ENCODE measurements at places on chromosomes 4 and X.

DNA sequence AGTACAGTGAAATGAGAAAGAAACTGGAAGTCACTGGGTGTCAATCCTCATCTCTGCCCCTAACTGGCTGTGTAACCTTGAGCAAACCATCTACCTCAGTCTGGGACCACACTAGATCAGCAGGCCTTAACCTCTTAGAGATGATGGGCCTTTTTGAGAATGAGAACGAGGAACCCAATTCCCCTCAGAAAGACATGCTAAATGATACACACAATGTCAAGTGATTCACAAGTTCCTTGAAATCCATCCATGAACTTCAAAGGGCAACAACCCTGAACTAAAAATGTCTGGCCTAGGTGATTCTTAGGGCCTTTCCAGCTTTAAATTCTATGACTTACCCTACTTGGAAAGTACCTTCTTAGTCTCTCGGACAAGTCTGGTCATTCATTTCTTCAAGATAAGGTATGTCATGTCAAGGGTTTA, 47.4 kb downstream of the ACSL4 start:
- DNase-seq, result no peak

- DNase-seq, result peak; percentile 36
Observed at GRCh38 chrX:153381684-153382532, 19.2 kb downstream of the PNMA6E start.

GRCh38 chr4:162700358-162700757, 466.3 kb downstream of the NAF1 start:
- no peak for DNase-seq

DNA sequence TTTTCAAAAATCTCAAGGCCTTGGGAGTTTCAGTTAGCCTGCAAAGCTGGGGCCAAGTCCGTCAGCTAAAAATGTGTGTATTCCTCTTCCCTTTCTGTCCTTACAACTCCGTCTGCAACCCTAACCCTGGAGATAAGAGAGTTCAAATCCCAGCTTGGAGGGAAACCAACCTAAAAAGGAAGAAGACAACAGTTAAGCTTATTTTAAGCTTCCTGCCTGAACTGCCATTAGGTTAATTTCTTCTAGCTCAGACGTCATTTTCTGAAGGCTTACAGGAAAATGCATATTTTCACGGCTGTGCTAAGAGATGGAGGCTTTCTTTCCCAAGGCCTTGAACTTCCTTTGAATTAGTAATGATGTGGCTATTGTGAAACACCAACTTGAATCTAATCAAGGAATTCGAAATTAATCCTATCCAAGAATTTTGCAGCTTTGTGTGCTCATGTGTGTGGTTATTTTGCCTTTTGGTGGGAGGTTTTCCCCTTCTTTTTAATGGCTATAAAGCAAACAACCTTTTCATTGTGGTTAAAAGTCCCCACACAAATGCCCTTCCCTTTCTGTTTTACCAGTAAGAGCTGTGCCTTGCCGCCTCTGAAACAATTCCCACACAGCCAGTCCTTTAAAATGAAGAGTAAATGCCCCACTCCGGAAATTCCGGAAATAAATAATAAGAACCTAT, 103.5 kb downstream of the IRF2 start:
- DNase-seq, result no peak

DNA sequence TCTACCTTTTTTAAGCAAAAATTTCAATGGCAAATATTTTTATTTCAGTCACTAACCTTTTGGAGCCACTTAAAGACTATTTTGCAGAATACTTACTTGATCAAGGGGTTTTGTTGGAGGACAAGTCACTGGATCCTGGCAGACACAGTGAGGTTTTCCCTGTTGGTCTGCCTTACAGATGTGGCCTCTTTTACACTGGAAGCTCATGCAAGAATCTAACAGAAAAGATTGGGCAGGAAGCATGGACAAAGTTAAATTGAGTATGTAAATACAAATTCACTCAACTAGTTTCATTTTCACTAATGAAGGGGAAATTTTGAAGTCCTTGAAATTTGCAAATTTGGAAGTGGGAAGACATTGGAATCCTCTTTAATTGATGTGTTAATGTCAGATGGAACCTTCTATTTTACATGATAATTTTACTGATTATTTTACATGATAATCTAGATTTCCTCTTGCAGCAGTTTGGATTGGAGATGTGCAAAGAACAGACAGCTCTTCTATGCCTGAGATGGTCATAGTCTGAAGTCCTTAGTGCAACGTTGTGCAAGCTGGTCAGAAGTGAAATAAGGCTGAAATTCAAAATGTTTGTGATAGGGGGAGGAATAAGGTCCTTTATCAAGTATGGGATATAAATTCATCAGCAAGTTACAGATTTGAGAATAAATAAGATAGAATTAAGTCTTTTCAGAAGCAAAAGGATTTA, 38.4 kb downstream of the SPARCL1 start:
- DNase-seq, result no peak

DNA sequence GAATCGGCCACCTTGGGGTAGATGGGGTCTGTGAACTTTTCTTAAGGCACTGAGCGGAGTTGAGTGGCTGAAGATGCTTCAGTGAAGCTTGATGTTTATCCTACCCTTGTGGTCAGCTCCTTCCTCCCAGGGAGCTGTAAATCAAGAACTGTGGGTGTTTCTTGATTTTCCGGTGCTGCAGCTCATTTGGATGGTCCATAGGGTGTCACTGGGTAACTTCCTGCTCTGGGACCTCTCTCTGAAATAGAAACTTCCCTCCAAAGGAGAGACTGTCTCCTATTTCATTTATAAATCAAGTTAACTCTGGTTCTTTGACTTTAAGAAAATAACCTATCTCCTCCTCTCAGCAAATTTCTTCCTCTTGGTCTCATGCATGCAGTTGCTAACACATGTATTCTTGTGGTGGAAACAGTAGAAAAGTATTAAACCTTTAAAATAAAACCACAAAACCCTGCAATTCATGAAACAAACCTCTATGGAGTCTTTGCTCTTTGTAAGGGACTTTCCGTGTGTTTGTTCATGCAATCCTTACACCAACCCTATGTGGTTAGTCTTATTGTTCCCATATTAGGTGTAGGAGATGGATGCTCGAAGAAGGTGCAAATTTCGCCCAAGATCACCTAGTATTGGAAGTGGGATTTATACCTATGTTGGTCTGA, 110.3 kb downstream of the SHROOM3 start:
- peak; percentile 32 for DNase-seq

DNA sequence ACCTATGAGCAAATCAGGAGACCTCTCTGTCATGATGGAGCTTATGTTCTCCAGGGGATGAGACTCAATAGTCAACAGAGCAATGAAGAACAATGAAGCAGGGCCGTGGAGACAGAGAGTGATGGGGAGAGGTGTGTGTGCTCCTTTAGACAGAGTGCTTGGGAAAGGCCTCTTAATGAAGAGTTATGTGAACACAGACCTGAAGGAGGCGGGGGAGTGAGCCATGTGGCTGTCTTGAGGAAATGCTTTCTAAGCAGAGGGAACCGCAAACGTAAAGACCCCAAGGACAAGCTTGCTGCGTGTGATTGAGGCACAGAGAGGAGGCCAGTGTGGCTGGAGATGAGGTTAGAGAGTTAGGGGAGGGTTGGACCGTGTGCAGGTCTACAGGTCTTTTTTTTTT, 53.1 kb downstream of the CHRNA9 start:
- DNase-seq, result peak; percentile 19

DNA sequence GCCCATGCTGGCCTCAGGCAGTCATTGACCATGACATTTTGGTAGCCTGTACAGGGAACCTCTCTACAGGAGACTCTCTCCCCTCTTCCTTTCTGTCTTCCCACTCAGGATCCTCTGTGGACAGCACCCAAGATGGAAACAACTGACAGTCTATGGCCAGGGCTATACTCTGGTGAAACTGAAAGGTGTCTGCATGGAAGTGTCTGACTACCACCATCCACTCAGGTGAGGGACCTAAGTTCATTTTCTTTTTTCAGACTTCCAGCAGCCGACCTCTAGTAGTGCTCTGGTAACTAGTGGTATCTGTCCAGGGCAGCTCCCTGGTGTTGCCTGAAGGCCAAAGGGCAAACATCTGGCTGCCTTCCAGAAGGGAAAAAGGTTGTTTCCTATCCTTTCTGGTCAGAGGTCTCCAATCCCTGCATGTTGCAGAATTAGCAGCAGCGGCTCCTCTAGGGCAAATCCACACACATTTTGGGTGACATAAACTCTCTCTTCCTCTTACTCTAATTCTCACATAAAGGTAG, 804.5 kb downstream of the C4orf33 start:
- no peak for DNase-seq

GRCh38 chrX:18676470-18676869, 4.6 kb upstream of the RS1 start:
- DNase-seq, result peak; percentile 32

DNA sequence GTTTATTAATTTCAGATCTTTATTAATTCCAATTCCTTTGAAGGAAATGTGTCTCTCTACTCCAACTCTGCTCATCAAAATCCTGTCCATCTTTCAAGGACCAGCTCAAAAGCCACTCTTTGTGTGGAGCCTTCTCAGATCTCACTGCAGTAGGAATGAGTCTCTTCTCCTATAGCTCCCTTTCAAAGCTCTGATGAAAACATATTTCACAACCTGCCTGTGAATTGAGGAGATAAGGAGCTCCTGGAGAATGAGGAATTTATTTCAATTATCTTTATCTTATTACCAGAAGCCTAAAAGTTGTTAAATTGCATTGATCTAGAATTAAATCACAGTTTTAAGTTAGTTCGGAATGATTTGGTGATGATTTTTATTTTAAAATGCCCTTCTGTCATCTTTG, 92.6 kb upstream of the TRPC3 start:
- DNase-seq, result no peak

DNA sequence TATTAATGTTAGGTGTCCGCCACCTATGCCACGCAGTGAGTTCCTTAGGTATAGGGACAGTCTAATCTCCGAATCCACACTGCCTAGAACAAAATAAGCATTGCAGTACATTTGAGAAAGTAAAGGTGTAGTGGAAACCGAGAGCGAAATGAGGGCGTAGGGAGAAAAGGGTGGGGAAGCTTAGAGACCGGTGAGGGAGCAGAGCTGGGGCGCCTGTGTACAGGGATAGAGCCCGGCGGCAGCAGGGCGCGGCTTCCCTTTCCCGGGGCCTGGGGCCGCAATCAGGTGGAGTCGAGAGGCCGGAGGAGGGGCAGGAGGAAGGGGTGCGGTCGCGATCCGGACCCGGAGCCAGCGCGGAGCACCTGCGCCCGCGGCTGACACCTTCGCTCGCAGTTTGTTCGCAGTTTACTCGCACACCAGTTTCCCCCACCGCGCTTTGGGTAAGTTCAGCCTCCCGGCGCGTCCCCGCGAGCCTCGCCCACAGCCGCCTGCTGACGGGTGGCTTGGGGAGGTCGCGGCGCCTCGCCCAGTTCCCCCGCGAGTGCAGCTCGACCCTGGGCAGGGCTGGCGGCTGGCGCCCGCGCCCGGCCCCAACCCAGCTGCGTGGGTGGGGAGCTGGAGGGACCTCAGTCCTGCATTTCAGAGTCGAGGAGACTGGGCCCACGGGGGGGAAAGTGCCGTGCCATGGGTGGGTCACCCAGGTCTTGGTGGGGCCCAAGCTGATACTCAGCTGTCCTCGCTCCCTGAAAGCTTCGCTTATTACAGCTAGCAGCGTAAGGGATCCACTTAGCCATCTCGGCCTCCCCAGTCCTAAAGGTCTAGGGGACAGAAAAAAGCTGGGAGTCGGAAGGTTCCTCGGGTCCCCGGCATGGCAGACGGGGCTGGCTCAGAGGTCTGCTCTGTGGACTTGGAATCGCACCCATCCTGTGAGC, at the start of gene ANXA3:
ANXA3 (plus strand) TSS at position 351 of the 932 bp plus-strand sequence. CDS start 2,704 bp downstream, outside the sequence.
- peak; percentile 57 for DNase-seq

GRCh38 chrX:150515801-150516200, 52.6 kb upstream of the MTM1 start:
- no peak for DNase-seq

DNA sequence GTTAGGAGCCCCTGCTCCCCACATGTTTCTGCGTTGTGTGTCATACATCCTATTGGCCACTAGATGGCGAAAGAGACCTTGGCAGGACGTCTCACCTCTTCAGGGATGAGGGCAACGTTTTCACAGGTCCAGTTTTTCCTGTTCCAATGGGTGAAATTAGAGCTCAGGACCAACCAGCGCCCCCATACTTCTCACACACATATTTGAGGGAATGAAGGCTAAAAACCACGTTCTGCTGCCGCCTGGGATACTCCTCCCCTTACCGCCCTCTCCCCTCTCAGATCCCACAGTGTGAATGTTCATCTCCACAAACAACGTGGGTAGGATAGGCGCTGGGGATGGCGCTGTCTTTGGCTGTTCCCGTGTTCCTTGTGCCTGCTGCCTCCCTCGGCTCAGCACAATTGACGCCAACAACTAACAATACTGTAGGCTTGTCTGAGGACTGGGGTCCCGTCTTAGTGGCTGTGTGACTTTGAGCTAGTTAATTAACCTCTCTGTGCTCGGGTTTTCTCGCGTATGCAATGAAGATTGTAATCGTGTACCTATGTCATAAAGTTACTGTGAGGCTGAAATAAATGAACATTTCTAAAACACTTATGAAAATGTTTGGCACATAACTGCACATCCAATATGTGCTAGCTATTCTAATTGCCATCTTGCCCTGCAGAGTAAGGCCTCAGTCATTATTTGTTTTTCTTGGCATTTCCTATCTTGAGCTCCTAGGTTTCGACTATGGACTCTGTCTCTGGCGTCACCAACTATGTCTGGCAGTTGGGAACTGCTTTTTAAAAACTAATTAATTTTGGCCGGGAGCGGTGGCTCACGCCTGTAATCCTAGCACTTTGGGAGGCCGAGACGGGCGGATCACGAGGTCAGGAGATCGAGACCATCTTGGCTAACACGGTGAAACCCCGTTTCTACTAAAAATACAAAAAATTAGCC, 181.3 kb upstream of the STK26 start:
- DNase-seq, result peak; percentile 55

- DNase-seq, result no peak
Observed at GRCh38 chrX:138986235-138986634, 274.7 kb upstream of the FGF13 start.

- no peak for DNase-seq
Observed at GRCh38 chr4:18608908-18609533, 587.5 kb upstream of the LCORL start.

GRCh38 chrX:79146640-79147390, 2.3 kb downstream of the GPR174 start:
- DNase-seq, result no peak

GRCh38 chrX:51641421-51642021, 22.8 kb upstream of the CENPVL3 start:
- peak; percentile 11 for DNase-seq

All from nephron progenitor cell (in vitro differentiated cells).